ENCODE measurements at places on chromosomes 11 and 22.

DNA sequence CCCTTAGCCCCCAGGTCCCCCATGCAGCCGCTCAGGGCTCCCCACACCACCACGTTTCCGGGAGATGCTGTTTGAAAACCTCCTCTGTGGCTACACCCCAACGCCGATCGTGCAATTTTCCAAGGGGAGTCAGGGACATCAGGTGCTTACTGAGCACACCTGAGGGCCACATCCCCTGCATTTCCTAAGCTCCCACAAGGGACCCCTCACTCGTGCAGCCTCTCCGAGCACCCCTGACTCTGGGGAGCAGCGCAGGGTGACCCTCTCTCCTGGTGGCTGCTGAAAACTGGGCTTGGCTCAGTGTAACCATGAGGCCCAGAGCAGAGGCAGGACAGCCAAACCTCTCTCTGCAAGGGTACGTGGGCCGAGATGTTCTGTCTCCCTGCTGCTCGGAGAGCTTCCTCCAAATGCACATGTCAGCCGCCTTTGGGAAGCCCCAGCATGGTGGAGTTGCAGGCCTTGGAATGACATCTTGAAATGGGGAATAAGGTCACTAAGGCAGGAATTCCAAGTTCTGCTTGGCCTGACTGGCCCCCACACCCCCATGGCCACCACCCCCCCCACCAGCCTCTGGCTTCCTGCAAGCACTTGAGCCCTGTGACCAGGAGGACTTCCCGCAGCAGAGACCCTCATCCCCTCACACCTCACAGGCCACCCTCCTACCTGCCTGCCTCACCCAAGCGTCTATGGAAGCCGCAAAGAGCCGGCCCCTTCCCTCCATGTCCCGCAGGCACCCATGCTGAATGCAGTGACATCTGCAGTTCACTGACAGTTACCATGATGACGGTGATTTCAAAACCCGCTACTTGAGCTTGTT lies 257.4 kb downstream of the BRD1 start:
- no peak for DNase-seq

GRCh38 chr22:24156141-24156912 lies 25.0 kb upstream of the SUSD2 start:
- DNase-seq, result peak; percentile 46

GRCh38 chr11:33713151-33713855 lies 12.7 kb upstream of the C11orf91 start:
- DNase-seq, result no peak

DNA sequence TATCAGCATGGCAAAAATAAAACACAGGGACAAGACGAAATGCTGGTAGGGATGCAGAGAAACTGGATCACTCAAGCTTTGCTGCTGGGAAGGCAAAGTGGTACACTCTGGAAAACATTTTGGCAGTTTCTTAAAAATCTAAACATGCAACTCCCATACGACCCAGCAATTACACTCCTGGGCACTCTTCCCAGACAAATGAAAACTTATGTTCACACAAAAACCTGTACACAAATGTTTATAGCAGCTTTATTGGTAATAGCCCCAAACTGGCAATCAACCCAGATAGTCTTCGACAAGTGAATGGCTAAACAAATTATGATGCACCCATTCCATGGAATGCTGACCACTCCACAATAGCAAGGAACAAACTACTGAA lies 35.8 kb upstream of the PRR5 start:
- no peak for DNase-seq

DNA sequence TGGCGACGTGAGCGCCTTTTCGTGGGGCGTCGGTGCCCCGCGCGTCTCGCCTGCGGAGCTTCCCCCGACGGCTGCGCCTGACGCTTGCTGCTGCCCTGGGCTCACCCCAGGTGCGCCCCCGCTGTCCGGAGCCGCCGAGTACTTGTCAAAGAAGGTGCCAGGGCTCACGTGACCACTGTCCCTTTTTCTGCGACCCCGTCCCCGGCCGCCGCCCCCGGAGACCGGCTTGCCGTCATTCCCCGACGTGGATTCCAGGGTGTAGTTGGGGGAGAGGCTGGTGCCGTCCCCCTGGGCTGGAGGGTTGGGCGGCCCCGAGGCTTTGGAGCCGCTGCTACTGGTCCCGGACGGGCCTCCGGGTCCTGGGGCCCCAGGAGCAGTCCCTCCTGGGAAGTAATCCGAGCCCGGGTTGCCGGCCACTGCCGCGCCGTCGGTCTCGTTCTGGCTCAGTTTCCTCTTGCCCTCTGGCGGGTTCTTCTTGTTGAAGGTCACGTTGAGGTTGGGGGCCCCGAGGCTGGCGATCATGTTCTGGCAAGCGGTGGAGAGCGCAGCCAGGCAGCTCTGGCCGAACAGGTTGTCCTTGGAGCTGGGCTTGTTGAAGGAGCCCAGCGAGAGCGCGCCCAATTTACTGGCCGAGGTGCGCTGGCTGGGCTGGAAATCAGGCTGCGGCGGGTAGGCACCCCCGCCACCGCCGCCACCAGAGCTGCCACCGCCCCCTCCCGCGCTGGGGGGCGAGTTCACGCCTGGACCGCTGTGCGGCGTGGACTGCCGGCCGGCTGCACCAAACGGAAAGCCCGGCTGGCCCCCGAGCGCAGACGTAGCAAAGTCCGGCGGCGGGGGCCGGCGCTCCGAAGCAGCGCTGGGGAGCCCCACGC lies 3.8 kb downstream of the MN1 start:
- no peak for DNase-seq

- DNase-seq, result peak; percentile 78
Measured at GRCh38 chr22:41822317-41823057, 10.4 kb upstream of the SREBF2 start.

- peak; percentile 49 for DNase-seq
Measured at GRCh38 chr11:99268886-99269285, 248.1 kb downstream of the CNTN5 start.

DNA sequence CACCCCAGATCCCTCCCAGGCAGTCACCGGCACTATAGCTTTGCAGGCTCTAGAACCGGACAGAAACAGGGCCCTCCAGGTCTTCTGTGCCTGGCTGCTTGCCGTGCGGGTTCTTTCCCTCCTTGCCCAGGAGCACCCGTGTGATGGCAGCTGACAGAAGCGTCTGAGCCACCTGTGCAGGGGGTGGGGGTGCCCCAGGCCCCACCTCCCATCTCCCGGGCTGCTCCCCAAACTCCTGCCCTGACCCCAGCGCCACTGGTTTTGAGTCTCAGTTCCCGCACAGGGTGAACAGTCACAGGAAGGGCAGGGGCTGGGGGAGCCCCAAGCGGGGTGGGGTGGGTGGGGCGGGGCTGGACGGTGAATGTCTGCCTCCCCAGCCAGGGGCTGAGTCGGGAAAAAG lies 13.2 kb upstream of the PHLDA2 start:
- DNase-seq, result no peak

- DNase-seq, result peak; percentile 62
Measured at GRCh38 chr11:55707029-55707428, 45.0 kb downstream of the OR4C6 start.

DNA sequence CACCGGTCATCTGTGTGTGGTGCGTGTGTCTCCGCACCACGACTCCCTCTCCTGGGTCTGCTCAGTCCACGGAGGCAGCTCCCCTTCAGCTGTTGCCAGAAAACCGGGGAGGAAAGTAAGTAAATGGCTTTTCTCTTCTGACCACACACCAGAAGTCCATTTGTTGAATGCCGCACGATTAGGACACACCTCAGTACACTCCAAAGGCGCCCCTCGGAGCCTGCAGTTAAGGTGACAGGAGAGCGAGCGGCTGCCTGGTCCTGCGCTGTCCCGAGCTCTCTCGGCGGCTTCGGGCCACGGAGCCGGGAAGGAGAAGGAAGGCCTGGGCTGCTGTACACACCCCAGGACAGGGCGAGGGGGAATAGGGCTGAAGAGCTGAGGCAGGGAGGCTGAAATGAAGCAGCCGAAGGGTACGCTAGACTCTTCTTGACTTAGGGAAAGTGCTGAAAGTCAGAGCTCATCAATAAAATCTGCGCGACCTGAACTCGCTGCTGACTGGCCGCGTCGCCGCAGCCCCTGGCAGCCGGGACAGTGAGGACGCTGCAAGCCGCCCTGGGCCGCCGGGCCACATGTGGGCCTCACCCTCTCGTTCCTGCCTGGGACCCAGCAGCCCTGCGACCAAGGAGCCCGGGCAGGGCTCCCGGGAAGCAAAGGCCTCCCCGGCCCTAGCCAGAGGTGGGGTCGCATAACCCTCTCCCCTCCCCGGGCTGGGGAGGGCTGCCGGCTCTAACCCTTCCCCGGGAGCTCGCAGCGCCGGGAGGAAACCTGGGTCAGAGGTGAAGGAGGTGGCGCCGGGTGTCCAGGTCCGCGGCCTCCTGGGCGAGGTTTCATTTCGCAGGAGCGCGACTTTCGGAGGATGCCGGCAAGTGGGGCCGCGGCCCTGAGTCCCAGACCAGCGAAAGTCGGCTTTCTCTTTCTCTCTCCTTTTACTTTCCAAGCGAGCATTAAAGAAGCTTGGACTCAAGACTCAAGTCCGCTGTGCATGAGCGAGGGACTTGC lies 1.6 kb upstream of the PAX6 start:
- no peak for DNase-seq

DNA sequence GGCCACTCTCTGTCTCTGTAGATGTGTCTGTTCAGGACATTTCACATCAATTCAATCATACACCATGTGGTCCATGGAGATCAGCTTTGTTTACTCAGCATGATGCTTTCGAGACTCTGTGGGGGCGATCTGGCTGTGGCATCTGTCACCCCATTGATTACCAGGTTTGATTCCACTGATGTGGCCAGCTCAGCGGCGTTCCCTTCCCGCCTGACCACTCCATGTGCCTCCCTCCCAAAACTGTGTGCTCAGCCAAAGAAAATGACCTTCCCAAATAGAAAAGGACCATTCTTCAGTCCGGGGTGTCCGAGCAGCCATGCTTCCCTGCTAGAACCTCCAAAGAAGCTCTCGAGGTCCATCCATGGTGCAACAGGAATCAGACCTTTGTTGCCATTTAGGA lies 89.1 kb downstream of the BRD1 start:
- no peak for DNase-seq

DNA sequence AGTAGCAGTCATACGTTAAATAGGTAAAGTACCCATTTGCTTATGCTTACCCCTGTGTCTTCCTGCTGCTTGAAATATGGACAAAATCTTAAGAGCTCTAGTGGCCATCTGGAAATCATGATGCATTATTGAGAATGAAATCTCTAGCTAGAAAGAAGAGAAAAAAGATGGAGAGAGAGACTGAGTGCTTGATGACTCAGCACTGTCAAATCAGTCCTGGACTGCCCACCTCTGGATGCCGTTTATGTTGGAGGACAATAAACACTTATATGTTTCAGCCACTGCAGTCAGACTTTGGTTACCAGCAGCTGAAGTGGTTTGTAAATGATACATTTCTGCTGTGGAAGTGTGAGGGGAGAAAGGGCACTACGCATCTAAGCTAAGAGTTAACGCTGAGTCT lies 3.6 kb downstream of the OR8B4 start:
- no peak for DNase-seq

DNA sequence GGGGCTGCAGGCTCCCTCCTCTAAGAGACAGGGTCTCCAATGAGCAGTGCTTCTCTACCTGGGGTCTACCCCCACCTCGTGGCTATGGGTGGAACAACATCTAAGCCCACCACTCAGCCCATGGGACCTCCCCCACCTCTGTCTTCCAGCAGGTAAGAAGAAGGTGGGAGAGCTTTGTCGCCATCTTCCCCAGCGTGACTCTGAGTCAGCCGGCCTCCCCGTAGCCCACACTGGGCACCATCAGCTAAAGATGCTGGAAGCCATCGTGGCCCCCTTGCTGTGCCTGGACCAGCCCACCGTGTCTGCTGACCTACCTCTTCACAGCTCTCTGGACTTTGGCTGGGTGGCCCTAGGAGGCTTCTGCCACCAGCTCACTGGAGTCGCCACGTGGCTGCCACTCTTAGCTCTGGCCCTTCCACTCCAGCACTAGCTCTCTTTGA lies 944 bp downstream of the C11orf86 start:
- no peak for DNase-seq

DNA sequence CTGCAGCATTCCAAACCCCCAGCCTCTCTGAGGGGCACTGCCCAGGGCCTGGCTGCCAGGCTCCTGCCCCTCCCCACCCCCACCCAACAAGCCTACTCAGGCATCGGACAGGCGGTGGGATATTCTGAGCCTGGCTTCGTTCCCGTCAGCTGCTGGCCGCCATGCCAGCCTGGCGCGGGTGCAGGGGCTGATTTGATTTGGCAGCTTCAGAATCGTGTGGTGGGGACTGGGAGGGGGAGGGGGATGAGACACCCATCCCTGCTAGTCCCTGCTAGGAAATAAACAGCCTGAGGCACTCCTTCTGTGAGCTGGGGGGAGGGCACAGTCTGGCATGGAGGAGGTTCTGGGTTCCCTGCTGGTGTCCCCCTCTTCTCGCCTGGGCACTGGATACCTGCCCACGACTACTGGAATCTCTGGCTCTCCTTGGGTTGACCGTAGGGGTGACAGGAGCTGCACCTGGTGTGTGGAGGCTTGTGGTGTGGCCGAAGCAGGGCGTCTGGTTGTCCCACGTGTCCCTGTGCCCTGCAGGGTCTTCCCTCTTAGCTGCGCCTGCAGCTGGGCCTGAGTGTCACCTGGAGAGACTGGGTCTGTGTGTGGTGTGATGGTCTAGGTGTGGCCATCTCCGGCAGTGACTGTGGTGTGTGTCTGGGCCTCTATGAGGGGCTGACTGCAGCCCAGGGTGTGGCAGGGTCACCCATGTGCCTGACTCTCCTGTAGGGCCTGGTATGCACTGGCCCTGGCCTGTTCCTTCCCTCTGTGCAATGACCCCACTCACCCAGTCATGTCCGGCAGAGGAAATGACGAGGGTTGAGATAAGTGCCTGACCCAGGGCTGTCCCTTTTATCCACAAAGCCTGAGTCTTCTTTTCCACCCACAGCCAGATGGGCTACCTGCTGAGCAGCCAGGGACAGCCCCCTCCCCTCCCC lies 42.2 kb downstream of the PDE2A start:
- no peak for DNase-seq

GRCh38 chr11:8693555-8693954 lies 11.0 kb downstream of the RPL27A start:
- DNase-seq, result no peak

- peak; percentile 47 for DNase-seq
Measured at GRCh38 chr11:123194337-123195187, 486 bp downstream of the CLMP start.

- no peak for DNase-seq
Measured at GRCh38 chr22:32562401-32562800, 87.8 kb downstream of the FBXO7 start.

- no peak for DNase-seq
Measured at GRCh38 chr11:12552692-12553091, 121.5 kb upstream of the TEAD1 start.

Data from epithelial cell of esophagus (primary cell).